Bronchial smooth muscle cell (primary cell): ENCODE measurements at places on chromosomes 1 and 21. TPM values are rescaled to one million over a fixed set of nuclear protein-coding genes. Genes with fewer than 3 reads are reported as not detected.

INAVA gene
- under 0.01 and 0.09 TPM in 2 replicates for total RNA-seq

C1orf167 gene
- total RNA-seq = 0.63 and 1.3 TPM in 2 replicates

CD1C gene
- not detected in 2 replicates for total RNA-seq

ZBTB18 gene
- 3.0 and 4.6 TPM in 2 replicates for total RNA-seq

PCAT6 gene
- total RNA-seq = 0.16 TPM in 1 of 2 replicates, not detected in the other
